ENCODE measurements at places on chromosomes 1 and 21.

GRCh38 chr21:30468900-30469714 lies 11.1 kb downstream of the KRTAP19-1 start:
- no peak for DNase-seq

GRCh38 chr1:7560601-7561181 lies 210.4 kb upstream of the VAMP3 start:
- DNase-seq, result no peak

GRCh38 chr1:9198538-9199361 lies 35.8 kb upstream of the H6PD start:
- DNase-seq, result no peak

- no peak for DNase-seq
These were observed 31.9 kb downstream of the SLC1A7 start for GRCh38 chr1:53110370-53111072.

- DNase-seq, result no peak
These were observed 28.4 kb downstream of the SLAMF6 start for GRCh38 chr1:160494620-160495019.

Measured in stimulated activated CD8-positive, alpha-beta memory T cell treated with anti-CD3 and anti-CD28 coated beads, Interleukin-7, amount 100 ng/mL, for 1 hour (primary cell).